Stimulated activated CD4-positive, alpha-beta T cell treated with anti-CD3 and anti-CD28 coated beads, Interleukin-12 subunit alpha, Interleukin-12 subunit beta, amount 100 ng/mL, for 24 hours (primary cell): ENCODE measurements at places on chromosomes 2 and 18.

- no peak for DNase-seq
These were observed 55.1 kb downstream of the RALBP1 start for GRCh38 chr18:9530226-9531009.

DNA sequence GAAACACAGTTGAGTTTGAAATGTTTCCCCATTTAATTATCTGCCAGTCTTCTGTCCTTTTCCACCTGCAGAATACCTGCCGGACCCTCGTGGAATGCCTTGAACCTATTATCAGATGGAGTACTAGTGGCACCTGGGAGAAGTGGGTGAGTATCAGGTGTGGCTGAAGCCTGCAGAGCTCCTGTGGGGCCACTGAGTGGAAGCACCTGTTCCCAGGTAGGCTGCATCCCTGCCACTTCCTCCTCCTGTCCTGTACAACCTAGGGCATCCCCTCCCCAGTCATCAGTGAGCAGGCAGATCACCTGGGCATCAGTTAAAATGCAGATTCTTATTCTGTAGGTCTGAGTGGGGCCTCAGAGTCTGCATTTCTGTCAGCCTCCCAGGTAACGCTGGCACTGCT, 80.8 kb upstream of the BZW1 start:
- no peak for DNase-seq

DNA sequence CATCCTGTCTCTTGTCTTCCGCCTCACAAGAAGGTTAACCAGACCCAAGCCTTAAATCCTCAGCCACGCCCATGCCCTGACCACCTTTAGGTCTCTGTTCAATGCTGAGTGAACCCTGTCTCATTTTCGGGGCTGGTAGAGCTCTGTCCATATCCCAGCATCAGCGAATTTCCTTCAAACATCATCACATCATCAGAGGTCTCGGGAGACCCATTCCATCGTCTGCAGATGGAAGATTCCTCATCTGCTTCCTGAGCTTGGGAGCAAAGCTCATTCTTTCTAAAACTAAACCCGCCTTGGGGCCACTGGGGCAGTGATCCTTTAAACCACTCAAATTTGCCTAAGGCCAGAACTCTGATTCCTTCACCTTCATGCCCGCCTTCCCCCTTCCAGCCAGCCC, 173.7 kb downstream of the TTC32 start:
- no peak for DNase-seq

DNA sequence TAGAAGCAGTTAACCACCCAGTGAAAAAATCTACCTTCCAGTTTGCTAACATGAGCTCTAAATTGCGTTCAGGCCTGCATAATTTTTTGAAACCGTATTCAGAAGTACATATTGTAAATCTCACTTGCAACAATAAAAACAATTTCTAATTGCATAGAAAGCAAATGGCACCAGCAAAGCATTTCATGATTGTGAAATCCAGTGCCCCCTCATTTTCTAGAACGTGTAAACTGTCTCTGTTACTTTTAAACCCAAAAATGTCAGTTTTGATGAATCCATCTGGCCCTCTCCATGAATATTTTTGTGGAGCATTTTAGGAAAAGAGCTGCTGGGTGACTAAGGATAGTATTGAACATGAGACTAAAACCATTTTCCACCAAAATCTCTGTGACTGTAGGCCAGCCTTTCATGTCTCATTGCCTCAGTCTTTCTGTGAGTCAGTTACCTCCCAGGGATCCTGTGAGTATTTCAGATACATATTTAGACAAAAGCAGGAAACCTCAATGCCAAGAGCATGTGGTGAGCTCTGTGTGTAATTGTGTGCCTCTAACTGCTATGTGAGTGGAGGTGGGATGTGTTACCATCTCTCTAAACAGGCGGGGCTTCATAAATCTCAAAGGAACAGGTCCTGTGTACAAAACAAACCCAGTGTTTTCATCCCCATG, 477.8 kb upstream of the DCC start:
- no peak for DNase-seq

GRCh38 chr2:7915302-7916091, 766.4 kb upstream of the ID2 start:
- DNase-seq = no peak

GRCh38 chr18:2967820-2968219, 45.1 kb downstream of the LPIN2 start:
- DNase-seq = no peak

DNA sequence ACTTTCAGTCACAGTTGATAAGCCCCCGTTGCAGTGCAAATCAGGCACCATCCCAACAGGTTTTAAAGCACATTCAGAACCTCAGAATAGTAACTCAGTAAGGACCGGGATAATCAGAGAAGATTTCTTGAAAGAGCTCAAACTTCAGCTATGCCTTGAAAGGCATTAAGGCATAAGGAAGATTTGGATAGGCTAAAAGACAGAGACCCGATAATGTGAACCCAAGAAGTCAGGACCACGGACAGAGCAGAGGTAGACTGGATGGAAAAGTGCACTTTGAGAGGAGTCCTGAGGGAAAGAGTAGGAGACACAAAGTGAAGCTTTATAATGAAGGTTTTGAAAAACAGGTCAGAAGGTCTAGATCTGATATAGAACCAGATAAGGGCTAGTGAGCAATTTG, 36.9 kb upstream of the KLF7 start:
- no peak for DNase-seq

DNA sequence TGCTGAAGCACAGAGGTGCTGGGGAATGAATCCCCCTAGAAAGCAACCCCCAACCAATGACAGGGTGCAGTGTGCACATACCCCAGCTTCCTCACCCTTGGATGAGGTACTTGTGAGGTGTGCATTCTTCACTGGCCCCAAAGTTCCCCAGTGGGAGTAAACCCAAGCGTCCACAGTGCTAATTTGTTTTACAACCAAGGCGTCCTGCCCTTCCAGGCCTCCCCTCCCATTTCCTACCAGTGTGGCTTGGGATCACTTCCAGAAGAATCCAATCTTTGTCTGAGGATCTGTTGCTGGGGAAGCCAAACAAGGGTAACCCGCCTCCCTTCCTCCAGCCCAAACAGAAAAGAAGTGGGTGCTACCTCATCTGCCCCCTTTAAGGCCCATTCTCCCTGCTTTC, 40.3 kb upstream of the TEX51 start:
- DNase-seq = no peak

DNA sequence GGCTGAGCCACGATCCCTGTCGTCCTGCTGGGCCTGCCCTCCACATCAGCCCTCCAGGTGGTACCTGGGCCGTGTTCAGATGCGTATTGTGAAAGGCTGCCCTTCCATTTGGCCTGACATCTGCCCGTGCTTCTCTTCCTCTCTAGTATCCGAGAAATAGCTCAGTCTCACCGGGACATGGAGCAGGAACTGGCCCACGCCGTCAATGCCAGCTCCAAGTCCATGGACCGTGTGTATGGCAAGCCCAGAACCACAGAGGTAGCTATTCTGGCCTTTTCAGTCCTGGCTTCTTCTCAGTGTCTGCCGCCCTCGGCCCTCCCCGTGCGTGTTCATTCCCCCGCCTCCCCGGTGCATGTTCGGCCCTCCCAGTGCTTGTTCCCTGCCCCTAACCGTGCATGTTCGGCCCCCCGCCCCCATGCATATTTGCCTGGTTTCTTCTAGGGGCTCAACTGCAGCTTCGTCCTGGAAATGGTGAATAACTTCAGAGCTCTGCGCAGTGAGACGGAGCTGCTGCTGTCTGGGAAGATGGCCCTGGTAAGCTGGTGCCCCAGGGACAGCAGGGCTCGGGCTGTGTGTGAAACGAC, 104.3 kb downstream of the USP40 start:
- DNase-seq = no peak

GRCh38 chr18:32908424-32908805, 135.6 kb upstream of the KLHL14 start:
- no peak for DNase-seq

DNA sequence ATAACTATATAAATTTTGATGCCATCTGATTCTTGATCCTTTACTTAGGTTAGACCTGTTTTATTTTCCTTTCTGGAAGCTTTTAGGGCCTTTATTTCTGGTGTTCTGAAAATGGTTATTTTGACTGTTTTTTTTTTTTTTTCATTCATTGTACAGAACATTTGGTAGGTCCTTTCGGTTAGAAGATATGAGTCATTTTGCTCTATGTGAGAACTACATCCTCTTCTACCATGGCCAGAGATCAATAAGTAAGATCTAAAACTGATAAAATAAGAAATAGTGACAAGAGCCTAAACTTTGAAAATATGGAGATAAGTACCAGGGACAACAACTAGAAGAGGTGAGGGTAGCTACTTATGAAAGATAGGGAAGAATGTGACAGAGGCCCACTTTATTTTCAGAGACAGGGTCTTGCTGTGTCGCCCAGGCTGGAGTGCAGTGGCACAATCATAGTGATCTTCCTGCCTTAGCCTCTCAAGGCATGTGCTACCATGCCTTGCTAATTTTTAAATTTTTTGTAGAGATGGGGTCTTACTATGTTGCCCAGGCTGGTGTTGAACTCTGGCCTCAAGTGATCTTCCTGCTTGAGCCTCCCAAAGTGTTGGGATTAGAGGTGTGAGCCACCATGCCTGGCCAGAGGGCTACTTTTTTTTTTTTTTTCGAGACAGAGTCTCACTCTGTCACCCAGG, 66.5 kb downstream of the EIF2AK3 start:
- no peak for DNase-seq

- DNase-seq = no peak
These were observed 89.4 kb downstream of the NRP2 start for GRCh38 chr2:205771666-205772065.

DNA sequence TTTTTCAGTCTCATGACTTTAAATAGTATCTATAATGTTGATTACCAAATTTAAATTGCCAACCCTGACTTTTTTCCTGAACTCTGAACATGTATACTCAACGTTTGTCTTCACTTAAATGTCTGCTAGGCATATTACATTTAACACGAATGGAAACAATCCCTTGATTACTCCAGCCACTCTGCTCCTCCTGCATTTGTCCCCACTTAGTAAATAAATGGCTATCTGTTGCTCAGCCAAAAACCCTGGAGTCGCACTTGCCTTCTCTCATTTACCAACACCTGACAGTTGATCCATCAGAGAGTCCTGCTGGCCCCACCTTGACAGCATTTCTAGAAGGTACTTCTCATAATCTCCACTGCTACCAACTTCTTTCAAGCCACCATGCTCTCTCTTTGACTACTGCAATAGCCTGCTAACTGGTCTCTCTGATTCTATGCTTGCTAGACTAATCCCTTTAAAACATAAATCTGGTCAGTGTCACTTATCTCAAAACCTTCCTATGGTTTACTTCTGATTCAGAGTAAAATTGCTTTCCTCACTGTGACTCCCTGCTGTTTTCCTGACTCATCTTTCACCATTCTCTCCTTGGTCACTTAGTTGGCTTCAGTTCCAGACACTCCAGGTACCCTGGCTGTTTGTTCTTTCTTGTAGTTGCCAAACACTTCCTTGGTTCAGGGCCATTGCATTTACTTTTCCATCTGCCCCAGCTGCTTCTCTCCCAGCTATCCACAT, 31.9 kb downstream of the SPAG16 start:
- no peak for DNase-seq

- no peak for DNase-seq
These were observed 224.7 kb downstream of the CDH7 start for GRCh38 chr18:65975536-65975935.

DNA sequence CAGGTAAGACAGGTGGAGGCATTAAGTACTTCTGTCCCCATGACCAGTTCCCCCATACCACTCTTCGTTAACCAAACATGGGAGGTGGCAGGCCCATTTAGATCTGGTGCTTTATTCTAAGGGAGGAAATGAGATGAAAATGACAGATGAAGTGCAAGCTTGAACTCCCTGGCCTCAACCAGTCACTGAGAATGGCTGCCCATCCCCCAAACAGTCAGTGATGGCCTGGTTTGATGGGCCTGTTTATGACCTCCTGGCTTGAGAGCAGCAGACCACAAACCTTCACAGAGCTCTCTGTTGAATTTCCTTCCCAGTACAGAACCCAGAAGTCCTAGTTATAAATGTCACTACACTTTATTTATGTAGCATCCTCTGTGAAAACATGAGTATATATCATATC, 31.1 kb downstream of the EPAS1 start:
- DNase-seq = no peak

- DNase-seq = peak; percentile 67
These were observed 579 bp downstream of the MAT2A start for GRCh38 chr2:85539361-85540132.

DNA sequence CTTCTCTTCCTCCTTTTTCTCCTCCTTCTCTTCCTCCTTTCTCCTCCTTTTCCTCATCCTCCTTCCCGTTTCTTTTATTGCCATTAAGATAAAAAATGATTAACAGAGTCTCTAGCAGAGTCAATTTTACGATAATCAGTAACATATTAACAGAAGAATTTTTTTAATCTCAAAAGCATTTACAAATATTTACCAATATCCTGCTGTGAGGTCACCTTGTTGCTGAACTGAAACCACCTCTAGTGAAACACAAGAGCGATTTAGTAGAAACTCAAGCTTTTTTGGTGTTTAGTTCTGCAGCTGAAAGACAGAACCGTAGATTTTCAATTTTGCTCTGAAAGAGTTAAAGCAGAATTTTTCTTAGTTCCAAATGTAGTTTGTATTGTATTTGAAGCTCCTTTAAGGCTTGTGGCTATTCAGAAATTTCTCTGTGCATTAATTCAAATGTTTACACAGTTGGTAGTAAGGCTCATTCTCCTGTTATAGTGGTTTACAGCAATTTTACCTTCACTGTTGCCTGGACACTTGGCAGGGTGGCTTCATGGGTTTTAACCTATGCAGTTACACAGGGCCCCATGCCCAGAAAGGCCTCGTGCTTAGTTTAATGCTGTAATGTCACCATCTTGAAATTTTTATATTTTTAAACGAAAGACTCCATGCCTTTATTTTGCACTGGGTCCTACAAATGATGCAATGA, 1106.6 kb upstream of the FAM98A start:
- no peak for DNase-seq

DNA sequence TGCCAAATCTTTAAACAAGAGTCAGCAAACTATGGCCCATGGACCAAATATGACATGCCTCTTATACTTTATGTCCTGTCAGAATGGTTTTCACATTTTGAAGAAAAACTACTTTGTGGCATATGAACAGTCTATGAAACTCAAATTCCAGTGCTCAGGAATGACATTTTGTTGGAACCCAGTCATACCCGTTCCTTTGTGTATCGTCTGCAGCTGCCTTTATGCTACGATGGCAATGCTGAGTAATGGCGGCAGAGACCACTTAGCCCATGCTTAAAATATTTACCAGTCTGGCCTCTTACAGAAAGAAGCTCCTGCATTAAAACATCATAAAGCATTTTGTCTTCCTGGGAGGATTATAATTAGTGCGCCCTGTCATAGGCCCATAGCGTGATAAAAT, 140.5 kb upstream of the FHL2 start:
- no peak for DNase-seq

- no peak for DNase-seq
These were observed 86.5 kb upstream of the TAF1B start for GRCh38 chr2:9756692-9757250.

DNA sequence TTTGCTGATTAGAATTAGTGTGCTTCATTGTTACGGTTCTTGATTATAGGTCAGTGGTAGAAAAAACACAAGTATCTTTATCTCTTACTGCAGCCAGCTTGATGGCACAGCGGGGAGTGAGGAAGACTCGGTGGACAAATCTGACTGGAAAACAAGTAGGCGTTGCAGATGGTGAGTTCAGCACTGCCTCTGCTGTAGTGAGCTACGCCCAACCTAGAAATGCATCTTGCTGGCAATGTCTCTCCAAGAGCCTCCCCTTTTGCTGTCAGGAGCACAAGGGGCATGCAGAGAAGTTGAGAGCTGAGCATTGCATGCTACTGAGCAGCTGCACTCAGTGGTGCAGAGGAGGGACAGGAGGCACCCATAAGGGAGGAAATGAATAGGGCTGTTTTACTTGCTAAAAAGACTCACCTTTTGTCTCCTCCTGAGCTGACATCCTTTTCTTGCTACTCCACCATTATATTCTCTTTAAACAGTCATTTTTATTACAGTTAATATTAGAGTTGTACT, 977.3 kb upstream of the ACVR2A start:
- DNase-seq = no peak
